ENCODE measurements at places on chromosomes 12 and 14. TPM values are rescaled to one million over a fixed set of nuclear protein-coding genes. Genes with fewer than 3 reads are reported as not detected.

DNA sequence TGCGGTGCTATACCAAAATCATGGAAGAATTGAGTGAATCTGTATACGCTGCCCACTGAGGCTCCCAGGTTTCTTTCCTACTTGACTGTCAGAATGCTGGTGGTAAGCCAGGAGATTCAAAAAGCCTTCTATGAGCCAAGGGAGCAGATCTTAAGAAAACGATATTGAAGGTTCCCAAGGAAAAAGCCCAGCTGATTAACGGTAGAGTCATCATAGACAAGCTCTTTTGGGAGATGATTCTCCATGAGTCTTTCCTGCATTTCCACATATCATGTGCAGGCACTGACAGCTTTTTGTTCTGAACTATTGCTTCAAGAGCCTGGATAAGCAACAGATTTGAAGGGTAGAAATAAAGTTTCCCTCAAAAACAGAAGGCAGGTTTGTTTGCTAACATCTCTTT is 17.5 kb downstream of the SLC35F4 start:
- H3K36me3 ChIP-seq = no peaks in the 10 kb centered on the region
- no peak overlapping the region for H3K4me3 ChIP-seq
- no peak overlapping the region for H3K27ac ChIP-seq
- no peaks in the 10 kb centered on the region for H3K27me3 ChIP-seq
- no peak for DNase-seq

- no peaks in the 10 kb centered on the region for H3K27me3 ChIP-seq
- no peak for DNase-seq
- H3K4me1 ChIP-seq = no peaks in the 10 kb centered on the region
- no peak overlapping the region for H3K27ac ChIP-seq
- H3K36me3 ChIP-seq = no peaks in the 10 kb centered on the region
Observed at GRCh38 chr12:24597580-24597979, 351.3 kb downstream of the BCAT1 start.

GRCh38 chr12:52870361-52871290 is 21.8 kb upstream of the KRT78 start:
- no peak overlapping the region for H3K4me3 ChIP-seq
- no peak overlapping the region for H3K27ac ChIP-seq
- H3K36me3 ChIP-seq = no peaks in the 10 kb centered on the region

DNA sequence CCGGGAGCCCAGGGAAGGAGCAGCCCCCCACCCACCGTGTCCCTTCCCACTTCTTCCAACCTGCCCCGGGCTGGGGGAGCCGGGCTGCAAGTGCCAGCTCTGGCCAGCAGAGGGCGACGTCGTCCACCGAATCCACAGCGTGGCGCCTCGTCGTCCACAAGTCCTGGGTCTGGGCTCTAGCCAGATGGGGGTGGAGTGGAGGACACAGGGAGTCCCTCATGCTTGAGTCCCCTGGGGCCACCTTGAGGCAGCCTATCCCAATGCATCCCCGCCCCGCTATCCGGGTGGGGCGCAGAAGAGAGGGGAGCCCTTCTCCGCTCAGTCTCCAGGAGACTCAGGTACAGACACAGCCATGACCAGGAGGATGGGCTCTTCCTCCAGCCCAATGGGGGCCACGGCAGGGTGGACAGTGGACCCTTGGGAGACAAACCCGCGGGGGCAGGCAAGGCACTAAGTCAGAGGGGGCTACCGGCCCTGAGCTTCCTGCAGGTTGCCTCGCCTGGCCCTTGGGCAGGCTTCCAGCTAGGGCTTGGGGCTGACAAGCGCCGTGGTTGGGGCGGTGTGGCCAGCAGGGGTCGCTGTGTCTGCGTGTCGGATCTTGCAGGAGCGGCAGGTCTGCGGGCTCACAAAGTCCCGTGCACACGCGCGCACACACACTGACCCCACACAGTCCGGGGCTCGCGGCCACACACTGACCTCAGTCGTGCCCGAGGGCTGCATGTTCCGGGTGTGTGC is 5.5 kb downstream of the AQP5 start:
- H3K4me1 ChIP-seq = peaks cover 11% of the 10 kb centered on the region
- peak overlapping the region; percentile 40 for H3K4me3 ChIP-seq
- peak; percentile 96 for DNase-seq
- no peak overlapping the region for H3K27ac ChIP-seq

DNA sequence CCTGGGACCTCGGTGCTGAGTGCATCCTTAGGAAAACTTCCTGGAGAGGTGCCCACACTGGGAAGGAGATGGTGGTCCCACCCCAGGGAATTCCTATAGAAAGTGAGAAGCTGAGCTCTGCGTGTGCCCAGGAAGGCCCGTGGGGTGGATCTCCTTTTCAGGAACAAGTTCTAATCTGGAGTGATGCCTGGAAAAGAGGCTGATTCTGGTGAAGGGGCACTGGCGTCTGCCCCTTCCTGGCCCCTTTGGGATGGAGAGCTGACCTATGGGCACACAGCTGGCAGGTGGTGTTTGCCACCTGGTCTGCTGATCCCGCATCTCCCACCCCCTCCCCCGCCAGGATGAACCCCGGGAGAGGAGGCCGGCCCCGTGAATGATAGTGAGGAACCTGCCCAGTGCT is 142.0 kb upstream of the RTL1 start:
- no peak overlapping the region for H3K4me3 ChIP-seq
- no peaks in the 10 kb centered on the region for H3K27me3 ChIP-seq
- DNase-seq = no peak
- no peak overlapping the region for H3K27ac ChIP-seq
- H3K4me1 ChIP-seq = peaks cover 4% of the 10 kb centered on the region

GRCh38 chr12:114774699-114775098 is 90.7 kb upstream of the TBX3 start:
- no peak overlapping the region for H3K27ac ChIP-seq
- no peaks in the 10 kb centered on the region for H3K4me1 ChIP-seq
- H3K4me3 ChIP-seq = no peak overlapping the region
- H3K27me3 ChIP-seq = no peaks in the 10 kb centered on the region

- H3K36me3 ChIP-seq = no peaks in the 10 kb centered on the region
- H3K27me3 ChIP-seq = no peaks in the 10 kb centered on the region
- DNase-seq = no peak
Observed at GRCh38 chr14:56085471-56085870, 32.7 kb upstream of the PELI2 start.

DNA sequence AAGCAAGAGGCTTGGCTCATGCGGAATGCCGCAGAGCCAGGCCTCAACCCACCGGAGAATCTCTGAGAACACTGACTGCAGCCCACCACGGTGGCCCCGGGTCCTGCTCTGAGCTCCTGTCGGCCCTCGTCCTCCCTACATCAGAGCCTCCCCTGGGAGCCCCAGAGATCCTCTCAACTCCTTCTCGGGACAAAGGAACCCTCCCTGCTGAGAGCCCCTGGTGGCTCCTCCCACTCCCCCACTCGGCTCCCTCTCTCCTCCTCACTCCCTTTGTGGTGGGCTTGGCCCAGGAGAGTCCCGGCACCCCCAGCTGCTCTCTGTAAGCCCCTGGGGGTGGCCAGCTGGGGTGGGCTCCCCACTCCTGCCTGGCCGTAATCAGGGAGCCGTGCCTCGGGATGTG is 11.1 kb upstream of the INF2 start:
- no peak overlapping the region for H3K27ac ChIP-seq
- DNase-seq = no peak
- no peaks in the 10 kb centered on the region for H3K36me3 ChIP-seq
- peaks cover 26% of the 10 kb centered on the region for H3K4me1 ChIP-seq

- H3K27ac ChIP-seq = no peak overlapping the region
- H3K36me3 ChIP-seq = no peaks in the 10 kb centered on the region
- H3K4me1 ChIP-seq = no peaks in the 10 kb centered on the region
- no peak overlapping the region for H3K4me3 ChIP-seq
Observed at GRCh38 chr14:75554482-75554881, 23.9 kb upstream of the FLVCR2 start.

DNA sequence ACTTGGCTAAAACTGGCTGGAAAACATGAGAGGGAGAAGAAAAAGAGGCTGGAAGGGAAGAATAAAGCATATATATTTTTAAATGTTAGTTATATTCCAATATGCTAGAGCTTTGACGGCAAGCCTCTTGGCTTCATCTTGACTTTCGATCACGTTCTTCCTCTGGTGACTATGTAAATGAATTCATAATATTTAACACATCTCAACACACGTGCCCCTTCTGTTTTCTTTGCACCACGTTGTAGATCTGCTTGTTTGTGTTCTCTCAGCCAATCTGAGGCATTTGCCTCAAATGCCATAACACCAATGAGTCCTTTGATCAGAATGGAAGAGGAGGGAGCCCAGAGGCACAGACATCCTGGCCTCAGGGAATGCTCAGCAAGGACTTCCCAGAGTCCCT is 45.4 kb upstream of the TRIM9 start:
- H3K4me1 ChIP-seq = no peaks in the 10 kb centered on the region
- no peak for DNase-seq
- H3K4me3 ChIP-seq = no peak overlapping the region

DNA sequence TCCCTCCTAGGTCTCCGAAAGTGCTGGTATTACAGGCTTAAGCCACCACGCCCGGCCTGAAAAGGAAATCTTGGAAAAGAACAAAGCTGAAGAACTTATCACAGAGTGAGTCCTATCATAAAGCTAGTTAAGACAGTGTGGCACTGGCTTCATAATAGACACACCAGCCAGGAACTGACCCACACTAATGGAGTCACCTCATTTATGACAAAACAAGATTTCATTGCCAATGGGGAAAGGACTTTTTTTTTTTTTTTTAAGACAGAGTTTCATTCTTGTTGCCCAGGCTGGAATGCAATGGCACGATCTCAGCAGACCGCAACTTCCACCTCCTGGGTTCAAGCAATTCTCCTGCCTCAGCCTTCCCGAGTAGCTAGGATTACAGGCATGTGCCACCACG is 15.7 kb downstream of the KDM2B start:
- no peak for DNase-seq
- no peaks in the 10 kb centered on the region for H3K4me1 ChIP-seq
- H3K27ac ChIP-seq = no peak overlapping the region
- no peak overlapping the region for H3K4me3 ChIP-seq
- H3K36me3 ChIP-seq = no peaks in the 10 kb centered on the region
- no peaks in the 10 kb centered on the region for H3K27me3 ChIP-seq

GRCh38 chr12:102169922-102170621 is 27.6 kb downstream of the PMCH start:
- no peak overlapping the region for H3K27ac ChIP-seq
- no peaks in the 10 kb centered on the region for H3K4me1 ChIP-seq
- H3K36me3 ChIP-seq = no peaks in the 10 kb centered on the region
- H3K27me3 ChIP-seq = no peaks in the 10 kb centered on the region

DNA sequence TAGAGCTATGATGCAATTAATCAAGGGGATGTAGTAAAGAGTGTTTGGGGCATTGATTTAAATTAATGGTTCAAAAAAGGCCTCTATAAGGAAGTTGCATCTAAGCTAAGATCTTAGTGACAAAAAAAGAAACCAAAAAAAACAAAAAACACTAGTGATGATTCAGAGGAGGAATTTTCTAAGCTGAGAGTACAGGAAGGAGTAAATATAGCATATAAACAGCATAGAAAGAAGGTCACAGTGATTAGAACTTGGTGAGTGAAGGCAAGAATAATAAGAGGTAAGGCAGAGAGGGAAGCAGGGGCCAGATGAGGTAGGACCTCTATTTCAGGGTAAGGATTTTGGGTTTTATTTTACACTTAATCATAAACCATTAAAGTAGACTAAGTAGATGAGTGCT is 48.0 kb upstream of the PDZRN4 start:
- no peaks in the 10 kb centered on the region for H3K4me1 ChIP-seq
- no peak for DNase-seq
- H3K27me3 ChIP-seq = no peaks in the 10 kb centered on the region
- no peak overlapping the region for H3K4me3 ChIP-seq
- H3K27ac ChIP-seq = no peak overlapping the region
- H3K36me3 ChIP-seq = no peaks in the 10 kb centered on the region

GRCh38 chr14:72614891-72615415 is 278.9 kb downstream of the DPF3 start:
- H3K27ac ChIP-seq = no peak overlapping the region
- no peaks in the 10 kb centered on the region for H3K36me3 ChIP-seq
- H3K4me3 ChIP-seq = no peak overlapping the region
- DNase-seq = no peak
- no peaks in the 10 kb centered on the region for H3K4me1 ChIP-seq

DNA sequence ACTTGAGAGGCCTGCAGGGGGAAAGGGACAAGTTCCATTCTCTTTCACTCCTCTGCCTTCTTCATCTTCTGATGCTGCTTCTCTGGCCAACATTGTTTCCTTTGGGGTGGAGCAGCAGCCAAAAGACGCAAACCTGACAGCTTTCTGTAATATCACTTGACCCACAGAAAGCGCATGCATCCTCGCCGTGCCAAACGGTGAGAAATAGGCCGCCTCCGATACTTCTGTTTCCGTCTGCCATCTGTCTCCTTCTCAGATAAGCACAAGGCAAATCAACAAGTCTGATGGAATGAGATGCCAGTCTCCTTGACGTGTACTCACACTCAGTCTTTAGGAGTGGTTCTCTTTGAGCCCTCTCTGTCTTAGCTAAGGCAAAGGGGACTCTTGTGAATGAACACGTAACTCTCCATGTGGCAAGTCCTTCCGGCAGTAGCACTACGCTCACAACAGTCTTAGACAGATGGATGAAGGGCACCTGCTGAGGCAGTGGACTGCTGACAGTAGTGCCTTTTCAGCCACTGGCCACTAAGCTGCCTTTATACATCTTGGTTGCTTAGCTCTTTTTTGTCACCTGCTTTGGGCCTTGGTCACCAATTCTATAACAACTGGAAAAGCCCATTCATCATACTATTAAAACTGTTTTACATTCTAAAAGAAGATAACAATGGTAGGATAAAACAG is 214.1 kb downstream of the FBXL14 start:
- no peak overlapping the region for H3K27ac ChIP-seq
- H3K27me3 ChIP-seq = no peaks in the 10 kb centered on the region
- H3K36me3 ChIP-seq = no peaks in the 10 kb centered on the region

DNA sequence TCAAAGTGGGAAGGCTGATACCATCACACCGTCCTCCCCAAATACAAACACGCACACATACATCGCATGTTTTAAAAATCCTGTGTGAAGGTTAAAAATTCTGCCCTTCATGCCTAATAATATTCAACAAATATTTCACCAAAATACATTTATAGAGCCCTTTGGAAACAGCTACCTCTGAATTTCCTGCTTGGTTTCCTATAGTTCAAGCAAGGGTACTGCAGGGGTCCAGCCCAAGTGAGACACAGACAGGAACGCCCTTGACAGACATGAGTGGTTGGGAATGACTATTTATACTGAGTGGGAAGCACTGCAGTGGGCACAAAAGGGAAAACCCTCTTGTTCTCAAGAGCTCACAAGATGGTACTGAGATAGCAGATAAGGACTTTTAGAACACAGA is 51.0 kb downstream of the ST8SIA1 start:
- no peak overlapping the region for H3K27ac ChIP-seq
- no peak overlapping the region for H3K4me3 ChIP-seq
- no peaks in the 10 kb centered on the region for H3K27me3 ChIP-seq
- DNase-seq = no peak
- H3K4me1 ChIP-seq = no peaks in the 10 kb centered on the region

GRCh38 chr14:22333422-22334274 is 255.4 kb downstream of the DAD1 start:
- no peaks in the 10 kb centered on the region for H3K4me1 ChIP-seq
- no peaks in the 10 kb centered on the region for H3K27me3 ChIP-seq
- peak; percentile 22 for DNase-seq
- no peaks in the 10 kb centered on the region for H3K36me3 ChIP-seq
- H3K4me3 ChIP-seq = no peak overlapping the region
- peak overlapping the region; percentile 30 for H3K27ac ChIP-seq

GRCh38 chr12:93591137-93591868 is 18.8 kb downstream of the SOCS2 start:
- DNase-seq = peak; percentile 56
- peaks cover 6% of the 10 kb centered on the region for H3K4me1 ChIP-seq
- H3K27ac ChIP-seq = no peak overlapping the region

The PPFIBP1 gene
- total RNA-seq = 36.1 TPM

The C1R gene
- total RNA-seq = 145 TPM

The GPN3 gene
- total RNA-seq = 10.1 TPM

The IL22 gene
- total RNA-seq = not detected

The LRP1 gene
- total RNA-seq = 19.2 TPM

The ZNF26 gene
- 5.7 TPM for total RNA-seq

The MRPL51 gene
- 78.1 TPM for total RNA-seq

The TMEM120B gene
- total RNA-seq = 11.2 TPM
